ENCODE measurements at places on chromosomes 6 and 20.

DNA sequence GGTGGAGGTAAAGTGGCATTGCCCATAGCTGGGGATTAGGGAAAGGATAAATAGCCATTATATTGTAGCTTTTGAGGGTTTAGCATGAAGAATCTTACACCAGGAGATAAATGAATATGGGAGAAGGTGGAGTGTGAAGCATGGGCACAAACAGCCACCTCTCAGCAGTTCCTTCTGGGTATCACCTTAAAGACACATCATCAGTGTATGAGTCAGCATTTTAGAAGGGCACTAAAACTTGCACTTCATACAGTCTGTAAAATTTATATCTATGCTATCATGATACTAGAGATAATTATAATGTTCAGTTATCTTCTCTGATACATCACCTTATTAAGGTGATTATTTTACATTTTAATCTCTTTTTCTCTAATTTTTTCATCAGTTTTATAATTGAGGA lies 25.3 kb downstream of the SLC35A1 start:
- no peak for DNase-seq

- no peak for DNase-seq
These were observed 33.0 kb downstream of the SPTLC3 start for GRCh38 chr20:13041574-13042457.

DNA sequence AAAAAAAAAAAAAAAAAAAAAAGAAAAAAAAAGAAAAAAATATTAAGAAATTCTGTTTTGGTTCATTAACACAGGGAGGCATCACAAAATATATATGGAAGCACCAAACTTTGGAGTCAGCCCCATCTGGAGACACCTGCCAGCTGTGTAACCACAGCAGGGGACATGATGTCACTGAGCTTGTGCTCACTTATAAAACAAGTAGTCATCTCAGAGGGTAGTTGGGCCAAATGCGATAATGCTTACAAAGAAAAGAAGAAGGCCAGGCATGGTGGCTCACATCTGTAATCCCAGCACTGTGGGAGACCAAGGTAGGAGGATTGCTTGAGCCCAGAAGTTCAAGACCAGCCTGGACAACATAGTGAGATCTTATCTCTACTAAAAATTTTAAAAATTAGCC lies 1.1 kb upstream of the BNIP5 start:
- no peak for DNase-seq

- DNase-seq: peak; percentile 55
These were observed 557 bp upstream of the DYNLRB1 start for GRCh38 chr20:34515484-34516246.

GRCh38 chr6:56580271-56580670 lies 62.4 kb downstream of the DST start:
- DNase-seq: no peak

DNA sequence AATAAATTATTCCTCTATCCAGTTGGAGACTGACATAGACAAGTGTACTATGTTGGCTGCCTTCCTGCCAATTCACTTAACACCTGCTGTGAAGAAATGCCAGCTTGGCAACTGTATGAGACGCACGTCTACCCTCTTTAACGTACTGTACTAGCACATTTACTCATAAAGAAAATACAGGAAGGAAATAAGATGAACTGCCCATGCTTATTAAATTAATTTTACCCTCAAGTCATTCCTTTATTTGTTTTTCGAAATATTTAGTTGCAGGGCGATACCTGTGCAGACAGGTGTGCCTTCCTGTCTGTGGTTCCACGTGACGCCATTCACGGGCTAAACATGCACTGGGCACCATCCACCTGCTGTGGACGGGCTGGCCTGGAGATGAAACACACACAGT lies 52.0 kb downstream of the PSMG4 start:
- no peak for DNase-seq

- no peak for DNase-seq
These were observed 3.1 kb upstream of the POU3F2 start for GRCh38 chr6:98831057-98831958.

- no peak for DNase-seq
These were observed 13.4 kb upstream of the FAM50B start for GRCh38 chr6:3835785-3836184.
